C1 segment of cervical spinal cord (tissue), 14 donors: ENCODE measurements at places on chromosomes 13 and 19.

- no peak for DNase-seq
These were observed 48.8 kb downstream of the IRS2 start for GRCh38 chr13:109737606-109738005.

- no peak for DNase-seq
These were observed 9.5 kb downstream of the ZNF30 start for GRCh38 chr19:34936184-34936583.

- DNase-seq: no peak
These were observed 87.5 kb downstream of the ING1 start for GRCh38 chr13:110801044-110801443.

DNA sequence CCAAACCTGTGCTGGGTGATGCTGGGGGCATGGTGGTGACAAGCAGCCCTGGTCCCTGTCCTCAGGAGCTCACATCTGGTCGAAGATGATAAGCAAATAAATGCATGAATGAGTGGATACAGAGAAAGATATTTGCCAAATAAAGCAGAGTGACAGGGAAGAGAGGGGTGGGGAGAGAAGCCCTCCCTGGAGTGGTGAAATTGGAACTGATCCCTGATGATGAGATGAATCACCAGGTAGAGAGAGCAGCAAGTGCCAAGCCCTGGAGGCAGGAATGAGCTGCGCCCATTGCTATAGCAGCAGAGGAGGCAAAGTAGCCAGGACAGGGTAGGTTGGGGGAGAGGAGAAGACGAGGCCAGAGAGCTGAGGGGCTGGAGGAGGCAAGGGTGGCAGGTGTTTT, 13.7 kb downstream of the FXYD5 start:
- no peak for DNase-seq

DNA sequence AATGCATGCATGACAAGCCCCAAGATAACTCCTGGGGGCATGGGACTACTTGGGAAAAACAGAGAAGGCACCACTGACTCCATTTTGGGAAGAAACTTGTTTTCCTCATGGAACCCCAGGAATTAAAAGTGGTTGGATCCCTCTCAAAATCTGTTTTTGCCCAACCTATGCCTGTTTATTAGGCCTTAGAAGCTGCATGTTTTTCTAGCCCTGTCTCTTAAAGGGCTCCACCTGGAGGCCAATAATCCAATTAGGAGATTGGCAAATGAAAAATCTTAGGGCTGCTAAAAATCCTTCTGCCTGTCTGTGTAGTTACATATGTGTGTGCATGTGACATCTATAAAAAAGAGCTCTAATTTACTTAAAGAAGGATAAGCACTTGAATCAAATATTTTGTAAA, 26.9 kb downstream of the MED4 start:
- DNase-seq: no peak

DNA sequence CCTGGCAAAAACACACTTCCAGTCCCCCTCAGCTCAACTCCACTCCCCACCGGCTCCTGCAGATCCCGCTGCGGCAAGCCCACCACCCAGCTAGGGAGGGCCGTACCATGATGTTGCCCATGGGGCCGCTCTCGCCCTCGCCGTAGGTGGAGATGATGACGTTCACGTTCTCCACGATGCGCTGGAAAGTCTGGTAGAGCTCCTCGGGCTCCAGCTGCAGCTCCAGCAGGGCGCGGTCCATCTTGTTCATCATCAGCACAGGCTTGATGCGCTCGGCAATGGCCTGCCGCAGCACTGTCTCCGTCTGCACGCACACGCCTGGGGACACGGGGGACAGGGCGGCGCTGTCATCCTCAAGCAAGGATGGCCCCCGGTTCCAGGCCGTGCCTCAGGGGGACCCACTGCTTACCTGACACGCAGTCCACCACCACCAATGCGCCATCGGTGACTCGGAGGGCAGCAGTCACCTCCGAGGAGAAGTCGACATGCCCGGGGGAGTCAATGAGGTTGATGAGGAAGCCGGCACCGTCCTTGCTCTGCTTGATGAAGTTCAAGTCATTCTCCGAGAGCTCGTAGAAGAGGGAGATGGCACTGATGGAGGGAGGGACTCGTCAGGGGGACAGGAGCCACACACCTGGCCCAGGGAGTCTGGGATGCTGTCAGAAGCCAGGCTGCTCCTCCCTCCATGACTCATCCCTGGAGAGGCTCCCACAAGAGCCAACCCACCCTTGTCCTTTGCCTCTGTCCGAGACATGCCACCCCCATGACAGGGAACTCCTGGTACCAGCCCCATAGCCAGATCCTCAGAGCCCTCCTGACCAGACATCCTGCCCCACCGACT, 2.3 kb downstream of the EEF2 start:
- DNase-seq: no peak

DNA sequence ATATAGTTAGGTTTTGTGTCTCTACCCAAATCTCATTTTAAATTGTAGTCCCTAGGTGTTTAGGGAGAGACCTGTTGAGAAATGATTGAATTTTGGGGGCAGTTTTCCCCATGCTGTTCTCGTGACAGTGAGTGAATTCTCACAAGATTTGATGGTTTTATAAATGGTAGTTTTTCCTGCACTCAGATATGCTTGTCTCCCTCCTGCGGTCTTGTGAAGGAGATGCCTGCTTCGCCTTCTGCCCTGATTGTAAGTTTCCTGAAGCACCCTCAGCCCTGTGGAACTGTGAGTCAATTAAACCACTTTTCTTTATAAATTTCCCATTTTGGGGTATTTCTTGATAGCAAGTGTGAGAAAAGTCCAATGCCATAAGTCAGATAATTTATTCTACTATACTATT, 1977.5 kb upstream of the PCDH20 start:
- no peak for DNase-seq

- no peak for DNase-seq
These were observed 387.3 kb downstream of the LIG4 start for GRCh38 chr13:107827840-107828549.

- no peak for DNase-seq
These were observed 101.2 kb downstream of the COL4A2 start for GRCh38 chr13:110408286-110408685.

- peak; percentile 26 for DNase-seq
These were observed 195.5 kb downstream of the RGCC start for GRCh38 chr13:41652735-41653361.

DNA sequence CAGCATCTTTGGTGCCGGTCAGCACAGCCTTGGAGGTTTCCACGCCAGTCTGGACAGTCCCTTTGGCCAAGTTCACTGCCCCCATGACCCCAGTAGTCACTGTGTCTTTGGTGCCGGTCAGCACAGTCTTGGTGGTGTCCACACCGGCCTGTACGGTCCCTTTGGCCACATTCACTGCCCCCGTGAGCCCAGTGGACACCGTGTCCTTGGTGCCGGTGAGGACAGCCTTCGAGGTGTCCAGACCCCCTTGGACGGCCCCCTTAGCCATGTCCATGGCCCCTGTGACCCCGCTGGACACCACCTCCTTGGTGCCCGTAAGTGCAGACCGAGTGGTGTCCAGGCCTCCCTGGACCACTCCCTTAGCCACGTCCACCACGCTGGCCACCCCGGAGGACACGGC, 5.0 kb downstream of the PLIN4 start:
- DNase-seq: no peak

- no peak for DNase-seq
These were observed 559.0 kb upstream of the SLC10A2 start for GRCh38 chr13:103625194-103625593.

GRCh38 chr19:53896682-53897081, 12.4 kb upstream of the CACNG7 start:
- DNase-seq: no peak

- no peak for DNase-seq
These were observed 285.1 kb downstream of the SPRY2 start for GRCh38 chr13:80055847-80056246.

DNA sequence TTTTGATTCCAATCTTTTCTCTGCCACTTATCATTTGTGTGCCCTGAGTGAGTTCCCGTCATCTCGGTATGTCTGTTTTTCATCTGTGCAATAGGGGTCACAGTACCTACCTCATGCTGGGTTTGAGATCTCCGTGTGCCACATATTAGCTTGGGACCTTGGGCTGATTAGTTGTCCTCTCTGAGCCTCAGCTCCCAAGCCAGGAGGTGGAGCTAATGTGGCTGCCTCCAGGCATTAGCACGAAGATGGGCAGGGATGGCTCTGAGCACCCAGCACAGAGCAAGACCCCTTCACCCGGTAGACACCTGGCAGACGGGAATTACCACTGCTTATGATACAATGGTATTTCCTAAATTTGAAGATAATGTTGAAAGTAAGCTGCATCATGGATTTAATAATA, 35.8 kb upstream of the XPO4 start:
- DNase-seq: no peak

DNA sequence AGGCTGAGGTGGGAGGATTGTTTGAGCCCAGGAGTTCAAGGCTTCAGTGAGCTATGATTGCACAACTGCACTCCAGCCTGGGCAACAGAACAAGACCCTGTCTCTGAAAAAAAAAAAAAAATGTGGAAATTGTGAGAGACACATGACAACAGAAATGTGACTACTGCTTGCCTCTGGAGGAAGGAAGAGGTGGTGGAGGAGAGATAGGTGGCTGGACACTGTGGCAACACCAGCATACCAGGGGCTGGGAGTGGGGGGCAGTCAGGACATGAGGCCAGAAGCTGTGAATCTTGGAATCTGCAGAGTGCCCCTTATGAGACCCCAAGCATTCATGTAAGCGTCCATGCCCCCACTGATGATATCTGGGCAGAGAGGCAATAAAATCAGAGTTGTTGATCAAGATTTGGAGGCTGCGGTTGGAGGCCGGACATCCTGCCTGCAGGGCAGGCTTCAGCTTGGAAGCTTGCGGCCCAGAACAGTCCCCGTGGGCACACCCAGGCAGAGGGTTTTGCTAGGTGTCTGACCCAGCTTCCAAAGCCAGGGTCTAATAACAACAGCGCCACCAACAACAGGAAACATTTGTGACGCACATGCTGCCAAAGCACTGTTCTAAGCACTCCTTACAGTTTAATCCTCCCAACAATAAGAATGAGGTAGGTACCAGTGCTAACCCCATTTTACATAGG, 16.9 kb downstream of the FAM187B start:
- DNase-seq: no peak

- DNase-seq: no peak
These were observed 2.3 kb upstream of the ZNRF4 start for GRCh38 chr19:5452594-5453565.

- DNase-seq: no peak
These were observed 13.1 kb downstream of the NOP53 start for GRCh38 chr19:47758443-47758804.

- no peak for DNase-seq
These were observed 506.7 kb upstream of the PCDH9 start for GRCh38 chr13:67736646-67737420.

GRCh38 chr13:98048265-98048664, 94.6 kb upstream of the FARP1 start:
- no peak for DNase-seq

DNA sequence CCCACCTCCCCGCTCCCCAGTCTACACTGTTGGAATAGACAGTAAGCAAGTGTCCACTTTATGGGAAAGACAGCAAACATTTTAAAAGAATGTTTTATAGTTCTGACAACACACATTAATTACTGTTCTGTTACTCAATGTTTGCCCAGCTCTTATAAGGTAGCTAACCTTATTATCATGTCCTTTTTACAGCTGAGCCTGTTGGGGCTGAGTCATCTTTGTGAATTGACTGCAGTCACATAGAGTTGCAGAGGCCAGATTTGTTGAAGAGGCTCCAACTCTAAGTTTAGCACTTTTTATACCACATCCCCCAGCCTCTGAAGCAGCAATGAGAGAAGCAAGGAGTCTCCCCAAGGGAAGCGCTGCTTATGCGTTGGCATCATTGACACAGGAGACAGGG, 76.2 kb downstream of the C13orf42 start:
- no peak for DNase-seq

DNA sequence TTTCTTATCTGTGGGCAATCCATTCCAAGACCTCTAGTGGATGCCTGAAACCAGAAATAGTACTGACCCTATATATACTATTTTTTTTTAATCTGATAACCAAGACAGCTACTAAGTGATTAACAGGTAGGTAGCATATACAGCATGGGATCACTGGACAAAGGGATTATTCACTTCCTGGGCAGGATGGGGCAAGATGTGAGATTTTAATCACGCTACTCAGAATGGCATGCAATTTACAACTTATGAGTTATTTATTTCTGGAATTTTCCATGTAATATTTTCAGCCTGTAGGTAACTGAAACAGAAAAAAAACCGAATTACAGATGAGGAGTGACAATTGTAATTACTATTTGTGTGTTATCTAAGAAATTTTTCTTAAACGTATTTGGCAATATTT, 41.2 kb downstream of the ZIC2 start:
- DNase-seq: no peak

DNA sequence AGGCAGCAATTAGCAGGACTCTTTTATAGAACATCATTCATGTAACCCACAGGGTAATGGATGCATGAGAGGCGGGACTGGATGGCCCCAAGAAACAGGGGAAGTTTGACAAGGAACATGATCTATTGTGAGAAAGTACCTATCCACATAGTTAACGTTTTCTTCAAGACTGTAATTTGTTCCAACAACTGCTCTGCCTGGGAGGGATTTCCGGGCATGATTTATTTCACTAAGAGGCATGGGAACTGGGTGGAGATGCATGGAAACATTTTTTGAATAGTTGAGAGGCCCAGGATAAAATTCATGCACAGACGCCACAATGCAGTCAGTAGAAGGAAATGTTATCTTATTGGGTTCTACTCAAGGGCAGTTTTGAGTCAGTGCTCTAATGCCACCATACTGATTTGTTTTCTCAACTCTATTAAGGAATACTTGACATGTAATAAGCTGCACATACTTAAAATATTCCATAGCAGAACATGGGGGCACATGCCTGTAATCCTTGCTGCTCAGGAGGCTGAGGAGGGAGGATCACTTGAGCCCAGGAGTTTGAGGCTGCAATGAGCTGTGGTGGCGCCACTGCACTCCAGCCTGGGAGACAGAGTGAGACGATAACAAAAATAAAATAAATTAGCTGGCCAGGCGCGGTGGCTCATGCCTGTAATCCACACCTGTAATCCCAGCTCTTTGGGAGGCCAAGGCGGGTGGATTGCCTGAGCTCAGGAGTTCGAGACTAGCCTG, 9.9 kb upstream of the ATG4D start:
- no peak for DNase-seq

- no peak for DNase-seq
These were observed 4.3 kb upstream of the SIX5 start for GRCh38 chr19:45773384-45773783.

GRCh38 chr19:3360421-3361383, 5.7 kb upstream of the NFIC start:
- peak; percentile 72 for DNase-seq

GRCh38 chr13:109158383-109158782, 529.0 kb downstream of the MYO16 start:
- DNase-seq: no peak

DNA sequence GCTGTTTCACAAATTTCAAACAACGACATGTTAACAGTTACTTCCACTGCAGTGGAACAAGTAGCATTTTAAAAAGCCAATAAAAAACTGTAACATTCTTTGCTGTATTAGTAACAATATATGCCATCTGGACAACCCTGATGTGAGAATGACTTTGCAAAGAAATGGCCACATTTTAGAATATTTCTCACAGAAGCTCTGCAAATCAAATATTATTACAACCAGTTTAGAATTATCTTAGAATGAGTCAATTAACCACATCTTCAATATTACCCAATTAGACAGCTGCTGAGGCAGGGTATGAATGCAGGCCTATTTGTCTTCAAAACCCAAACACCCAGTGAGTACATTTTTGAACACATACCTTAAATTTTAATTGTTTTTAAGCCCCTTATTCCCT, 3.2 kb downstream of the ZNF699 start:
- DNase-seq: no peak

GRCh38 chr19:7654401-7654800, 14.4 kb upstream of the RETN start:
- DNase-seq: no peak

GRCh38 chr13:31437975-31438374, 238.2 kb downstream of the B3GLCT start:
- DNase-seq: no peak

- DNase-seq: no peak
These were observed 14.0 kb downstream of the MOB3A start for GRCh38 chr19:2081873-2082810.
